Activated naive CD8-positive, alpha-beta T cell treated with anti-CD3 and anti-CD28 coated beads, Interleukin-2, amount 50 U/mL, for 24 hours (primary cell): ENCODE measurements at places on chromosomes 3 and 15.

GRCh38 chr15:70876011-70876410 is 16.2 kb downstream of the THAP10 start:
- DNase-seq: no peak

DNA sequence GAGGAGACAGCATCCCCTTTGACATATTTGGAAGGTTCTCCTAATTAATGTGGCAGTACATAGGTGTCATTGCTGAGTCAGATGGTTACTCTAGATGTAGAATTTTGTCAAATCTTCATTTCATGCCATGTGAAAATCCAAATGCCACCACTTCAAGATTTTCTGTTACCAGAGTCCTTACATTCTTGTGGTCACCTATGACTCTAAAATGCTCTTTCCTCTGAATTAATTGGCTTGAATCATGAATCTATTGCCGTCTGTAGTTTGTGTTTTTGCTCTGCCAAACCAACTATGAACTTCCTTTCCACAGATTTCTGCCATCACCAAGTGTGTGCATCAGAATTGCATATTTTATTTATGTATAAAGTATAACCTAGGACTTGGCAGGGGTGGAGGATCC is 269.4 kb upstream of the ZPLD1 start:
- no peak for DNase-seq

GRCh38 chr3:186901135-186901734 is 29.1 kb upstream of the ST6GAL1 start:
- no peak for DNase-seq

DNA sequence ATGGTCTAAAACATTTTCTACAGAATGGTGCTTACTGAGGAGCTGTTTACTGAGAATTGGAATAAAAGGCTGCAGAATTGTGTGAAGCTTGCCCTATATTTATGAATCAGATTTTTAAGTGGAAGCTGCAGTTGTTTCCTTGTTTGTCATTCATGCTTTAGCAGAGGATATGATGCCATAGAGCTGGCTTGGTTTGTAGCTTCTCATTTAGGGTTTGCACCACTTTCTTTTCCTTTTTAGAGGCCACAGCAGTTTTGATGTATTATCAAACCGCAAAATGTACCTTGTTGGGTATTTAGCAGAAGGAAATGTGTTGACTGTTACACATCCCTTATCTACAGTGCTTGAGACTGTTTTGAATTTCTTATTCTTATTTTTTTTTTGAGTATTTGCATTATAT is 66.2 kb downstream of the RASA2 start:
- DNase-seq: no peak

- DNase-seq: no peak
These were observed 2.7 kb upstream of the KNL1 start for GRCh38 chr15:40591389-40591788.

DNA sequence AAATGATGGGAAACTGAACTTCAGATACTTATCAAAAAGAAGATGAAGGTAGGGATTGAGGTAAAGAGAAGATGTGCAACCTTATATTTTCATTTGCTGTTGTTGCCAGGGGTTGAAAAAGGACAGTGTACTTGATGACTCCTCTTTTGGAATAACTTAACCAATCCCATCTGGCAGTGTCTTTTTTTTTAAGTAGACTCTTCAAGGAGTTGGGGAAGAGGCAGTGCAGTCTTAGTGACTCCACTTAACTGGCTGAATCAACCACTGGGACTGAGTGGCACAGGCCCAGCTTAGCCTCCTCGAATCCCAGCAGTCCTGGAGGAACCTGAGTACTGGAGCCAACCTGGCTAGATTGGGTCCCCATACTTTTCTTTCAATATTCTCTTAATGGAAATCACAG is 27.3 kb upstream of the FILIP1L start:
- DNase-seq: no peak
